ENCODE measurements at places on chromosomes 5 and 9.
A peak's percentile ranks its signal among the peaks of the same experiment; 100 is the strongest.

DNA sequence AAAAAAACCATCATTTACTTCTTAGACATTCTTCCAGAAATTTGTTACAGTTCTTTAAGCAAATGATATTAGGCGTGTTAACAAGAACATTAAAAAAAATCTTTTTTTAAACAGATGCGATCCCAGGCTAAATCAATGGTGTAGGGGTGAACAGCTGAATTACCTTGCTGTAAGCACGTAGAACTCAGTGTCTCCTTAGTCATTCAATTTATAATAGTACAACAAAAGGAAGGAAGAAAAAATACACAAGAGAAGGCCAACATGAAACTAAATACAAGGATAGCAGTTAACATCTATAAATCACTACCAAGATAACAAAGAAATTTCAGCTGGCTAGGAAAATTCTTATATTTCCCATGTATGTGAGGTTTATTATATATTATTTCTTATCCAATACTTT, 35.4 kb downstream of the AGXT2 start:
- DNase-seq, result no peak

DNA sequence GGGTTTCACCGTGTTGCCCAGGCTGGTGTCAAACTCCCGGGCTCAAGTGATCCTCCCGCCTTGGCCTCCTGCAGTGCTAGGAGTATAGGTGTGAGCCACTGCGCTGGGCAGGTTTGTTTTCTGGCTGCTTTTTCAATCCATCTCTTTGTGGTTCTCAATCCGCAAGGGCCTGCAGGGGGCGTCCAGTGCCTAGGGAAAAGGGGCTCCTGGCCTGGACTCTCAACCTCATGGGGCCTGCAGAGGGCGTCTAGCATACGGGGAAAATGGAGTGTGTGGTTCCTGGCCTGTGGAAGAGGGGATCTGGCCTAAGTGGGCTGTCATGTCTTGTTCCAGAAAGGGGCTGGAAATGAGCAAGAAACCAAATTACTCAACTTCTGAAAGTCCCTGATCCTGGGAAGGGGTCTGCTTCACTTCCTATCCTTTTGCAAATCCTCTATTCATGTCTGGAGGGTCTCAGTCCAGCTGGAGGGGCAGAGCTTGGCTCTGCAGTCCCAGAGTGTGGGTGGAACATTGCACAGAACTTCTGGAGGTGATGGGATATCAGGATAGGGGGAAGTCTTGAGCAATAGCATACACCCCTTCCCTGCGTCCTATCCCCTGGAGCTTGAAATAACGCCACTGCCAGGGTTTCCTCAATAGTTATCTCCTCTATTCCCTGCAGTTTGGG, 12.7 kb upstream of the CCL27 start:
- peak; percentile 79 for DNase-seq

DNA sequence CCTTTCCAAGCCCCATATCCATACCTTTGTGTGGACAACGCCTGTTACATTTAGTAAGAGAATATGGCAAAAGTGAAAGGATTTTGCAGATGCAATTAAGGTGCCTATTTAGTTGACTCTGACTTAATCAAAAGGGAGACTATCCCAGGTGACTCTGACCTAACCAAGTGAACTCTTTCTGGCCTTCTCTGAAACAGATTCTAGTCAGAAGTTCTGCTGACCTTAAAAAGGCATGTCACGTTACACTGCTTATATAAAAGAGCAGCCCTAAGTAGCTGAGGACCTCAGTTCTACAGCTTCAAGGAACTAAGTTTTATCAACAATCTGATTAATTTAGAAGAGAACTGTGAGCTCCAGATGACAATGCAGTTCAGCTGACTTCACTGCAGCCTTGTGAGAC, 5.7 kb upstream of the TICAM2 start:
- no peak for DNase-seq

GRCh38 chr9:24899463-24899862, 353.8 kb upstream of the IZUMO3 start:
- no peak for DNase-seq

GRCh38 chr5:134111741-134112647, 2.5 kb upstream of the TCF7 start:
- DNase-seq, result no peak

DNA sequence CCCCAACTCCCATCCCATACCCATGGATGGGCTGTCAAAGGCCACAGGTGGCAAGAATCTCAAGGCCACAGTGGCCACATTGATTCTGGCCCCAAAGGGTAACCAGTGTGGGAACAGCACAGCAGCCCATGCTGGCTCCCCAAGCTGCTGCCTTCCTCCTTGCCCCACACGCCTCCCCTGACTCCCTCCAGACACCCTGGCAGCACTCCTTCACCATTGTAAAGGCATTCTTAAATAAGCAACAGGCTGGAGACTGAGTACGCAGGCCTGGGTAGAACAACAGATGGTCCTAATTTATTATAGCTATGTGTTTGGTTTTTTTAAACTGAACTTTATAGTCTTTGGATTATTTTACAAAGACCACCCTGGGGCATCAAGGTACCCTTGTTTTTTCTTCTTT, 158.8 kb downstream of the TSSK1B start:
- no peak for DNase-seq

DNA sequence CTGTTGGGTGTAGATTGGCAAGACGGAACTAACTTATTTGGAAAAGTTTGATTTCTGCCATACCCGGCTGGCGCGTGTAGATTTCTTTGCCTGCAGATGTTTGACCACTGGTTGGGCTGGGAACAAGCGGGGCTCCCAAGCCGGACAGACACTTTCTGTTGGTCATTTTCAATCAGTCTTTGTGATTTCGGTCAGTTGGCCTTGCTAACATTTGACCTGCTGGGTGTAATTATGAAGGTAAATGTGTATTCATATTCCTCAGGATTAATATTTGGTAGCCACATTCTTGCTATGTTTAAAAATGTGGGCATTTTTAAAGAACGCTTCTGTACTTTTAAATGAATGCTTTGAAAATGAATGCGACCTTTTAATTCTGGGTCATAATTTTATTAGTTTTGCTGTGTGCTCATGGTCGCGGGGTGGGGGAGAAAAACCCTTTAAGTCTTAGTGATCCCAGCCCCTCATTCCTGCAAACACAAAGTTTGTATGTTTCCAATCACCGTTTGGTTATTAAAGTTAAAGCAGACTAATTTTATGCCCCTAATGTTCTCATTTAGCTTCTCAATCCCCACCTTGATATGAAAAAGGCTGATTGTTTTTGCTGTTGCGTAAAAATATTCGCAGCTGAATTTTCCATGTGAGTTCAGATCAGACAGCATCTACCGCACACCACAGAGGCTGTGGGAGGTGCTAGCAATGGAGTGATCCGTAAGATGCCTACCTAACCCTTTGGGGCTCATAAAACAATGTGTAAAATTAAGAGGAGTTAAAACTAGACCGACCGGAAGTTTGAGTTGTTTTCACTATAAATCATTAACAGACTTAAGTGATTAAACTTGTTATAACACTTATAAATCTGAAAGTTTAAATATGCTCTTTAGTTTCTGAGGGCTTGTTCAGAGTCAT, 1.5 kb downstream of the RASGRF2 start:
- peak; percentile 51 for DNase-seq

DNA sequence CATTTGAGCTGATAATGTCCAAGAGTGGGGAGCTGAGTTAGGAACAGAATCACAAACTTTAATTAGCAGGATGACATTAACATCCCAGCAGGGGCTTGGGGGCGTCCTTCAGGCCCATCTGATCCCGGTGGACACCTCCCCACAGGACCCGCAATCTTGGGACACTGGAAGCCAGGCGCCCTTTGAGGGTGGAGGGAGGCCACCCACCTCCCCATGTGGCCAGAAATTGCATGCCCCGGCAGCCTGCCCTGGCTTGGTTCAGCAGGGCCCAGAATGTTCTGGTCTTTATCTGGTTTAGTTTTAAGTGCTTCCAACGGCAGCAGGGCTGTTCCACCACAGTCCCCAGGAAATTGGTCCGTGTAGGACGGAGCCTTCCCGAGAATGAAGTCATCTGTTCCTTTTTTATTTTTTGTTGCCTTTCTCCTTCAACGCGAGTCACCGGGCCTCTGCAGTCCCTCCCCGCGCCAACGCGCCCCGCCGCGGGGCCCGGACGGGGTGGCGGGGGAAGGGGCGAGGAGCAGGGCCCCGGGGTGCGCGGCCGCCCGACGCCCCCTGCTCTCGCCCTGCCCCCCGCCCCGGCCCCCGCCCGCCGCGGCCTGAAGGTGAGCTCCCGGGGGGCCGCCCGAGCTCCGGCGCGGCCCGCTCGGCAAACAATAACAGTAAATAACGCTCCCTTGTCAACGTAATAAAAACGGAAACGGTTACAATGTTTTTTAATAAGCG, 207.9 kb downstream of the C9orf50 start:
- peak; percentile 93 for DNase-seq

DNA sequence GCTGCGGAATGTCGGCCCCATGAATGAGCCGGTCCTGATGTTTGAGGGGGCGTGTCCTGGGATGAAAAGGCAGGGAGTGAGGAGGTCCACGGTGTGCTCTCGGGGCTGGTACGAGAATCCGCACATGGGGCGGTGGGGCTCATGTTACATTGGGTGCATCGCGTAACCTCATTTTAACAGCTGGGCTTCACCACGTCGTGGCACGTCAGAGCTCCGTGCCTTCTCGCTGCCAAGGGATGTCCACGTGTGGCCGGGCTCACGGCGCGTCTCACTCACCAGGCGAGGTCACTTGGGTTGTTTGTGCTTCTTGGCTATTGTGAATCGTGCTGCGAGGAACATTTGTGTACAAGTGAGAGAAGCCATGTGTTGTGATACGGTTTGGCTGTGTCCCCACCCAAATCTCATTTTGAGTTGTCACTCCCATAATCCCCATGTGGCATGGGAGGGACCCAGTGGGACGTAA, 29.1 kb upstream of the IRX4 start:
- no peak for DNase-seq

- no peak for DNase-seq
Observed at GRCh38 chr9:131029574-131029952, 20.6 kb downstream of the LAMC3 start.

DNA sequence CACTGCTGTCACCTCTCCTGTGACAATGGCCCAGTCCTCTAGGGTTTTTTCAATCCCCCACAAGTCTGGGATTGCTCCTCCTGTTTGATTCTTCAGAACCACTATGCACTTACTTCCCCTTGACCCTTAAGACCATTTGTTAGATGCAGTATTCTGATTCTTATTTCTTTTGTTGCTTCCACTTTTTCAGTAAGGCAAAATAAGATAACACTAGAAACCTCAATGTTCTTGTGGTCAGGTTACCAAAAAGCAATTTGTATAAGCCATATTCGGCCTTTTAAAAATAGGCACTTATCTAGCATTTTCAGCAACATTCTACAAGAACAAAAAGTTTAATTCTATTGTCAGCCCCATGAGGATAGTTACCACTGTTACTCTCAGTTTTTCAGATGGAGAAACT, 220.0 kb downstream of the KDM4C start:
- no peak for DNase-seq

DNA sequence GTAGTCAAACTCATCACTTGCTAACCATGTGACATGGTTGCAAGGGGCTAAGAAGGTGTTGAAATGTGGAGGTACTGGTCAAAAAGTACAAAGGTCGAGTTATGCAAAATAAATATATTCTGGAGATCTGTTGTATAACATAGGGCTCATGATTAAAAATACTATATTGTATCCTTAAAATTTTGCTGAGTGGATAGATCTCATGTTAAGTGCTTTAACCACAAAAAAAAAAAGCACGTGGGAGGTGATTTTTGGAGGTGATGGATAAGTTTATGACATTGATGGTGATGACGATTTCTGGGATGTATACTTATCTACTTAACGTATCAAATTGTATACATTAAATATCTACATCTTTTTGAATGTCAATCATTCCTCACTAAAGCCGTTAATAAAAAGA, 96.2 kb upstream of the PAPPA start:
- no peak for DNase-seq

DNA sequence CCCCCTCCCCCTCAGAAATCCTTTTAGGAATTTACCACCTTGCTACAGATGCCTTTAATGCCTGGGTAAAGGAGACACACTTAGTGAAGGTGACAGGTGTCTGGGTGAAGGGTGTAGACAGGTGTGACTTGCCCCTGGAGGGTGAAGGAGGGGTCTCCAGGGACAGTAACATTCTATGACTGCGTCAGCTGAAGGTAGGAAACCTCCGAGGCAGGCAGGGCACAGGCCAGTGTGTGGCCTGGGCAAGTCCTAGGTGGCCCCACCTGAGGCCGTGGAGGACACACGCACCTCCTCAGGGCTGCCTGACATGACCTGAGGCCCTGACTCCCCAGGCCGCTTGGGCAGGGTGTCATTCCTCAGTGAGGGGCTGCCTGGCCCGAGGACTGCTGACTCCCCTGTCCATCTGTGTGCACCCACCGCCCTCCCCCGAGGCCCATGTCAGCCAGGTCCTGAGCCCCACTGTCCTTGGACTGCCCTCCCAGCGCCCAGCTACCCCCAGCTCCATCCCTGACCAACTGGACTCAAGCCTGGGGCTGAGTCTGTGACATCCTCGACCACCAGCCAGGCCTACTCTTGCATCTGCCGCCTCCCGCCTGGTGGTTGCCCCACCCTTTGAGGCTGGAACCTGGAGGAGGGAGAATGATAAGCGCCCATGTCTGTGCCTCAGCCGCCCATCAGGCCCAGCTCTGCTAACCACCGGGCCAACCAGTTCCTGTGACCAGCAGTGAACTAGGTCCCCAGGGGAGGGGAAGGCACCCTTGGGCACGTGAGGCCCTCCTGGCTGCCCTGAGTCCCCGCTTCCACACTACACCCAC, 18.4 kb downstream of the CARD19 start:
- DNase-seq, result no peak

DNA sequence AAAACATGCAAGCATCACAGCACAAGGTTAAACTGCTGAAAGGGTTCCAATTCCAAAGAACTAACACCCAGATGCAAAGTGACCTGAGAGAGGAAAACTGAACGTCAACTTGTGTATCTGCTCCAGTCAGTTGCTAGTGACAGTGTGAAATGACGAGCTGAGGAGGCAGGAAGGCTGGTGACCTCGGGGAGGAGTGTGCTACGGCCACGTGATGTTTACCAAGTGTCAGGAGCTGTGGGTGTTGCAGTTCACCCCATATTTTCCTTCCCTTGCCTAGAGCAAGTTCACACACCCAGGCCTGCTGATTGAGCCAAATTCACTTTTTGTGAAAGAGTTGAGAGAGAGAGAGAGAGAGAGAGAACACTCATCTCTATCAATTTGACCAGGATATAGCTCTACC, 231.6 kb upstream of the ANKH start:
- DNase-seq, result no peak

GRCh38 chr5:90612919-90613318, 54.3 kb downstream of the ADGRV1 start:
- DNase-seq, result no peak

- no peak for DNase-seq
Observed at GRCh38 chr5:31825518-31826068, 186.7 kb downstream of the PDZD2 start.

GRCh38 chr5:10319202-10319851, 11.6 kb upstream of the CMBL start:
- DNase-seq, result no peak

Measured in right cardiac atrium (tissue), 5 donors.